ENCODE measurements at places on chromosomes 2 and 18.
A peak's percentile ranks its signal among the peaks of the same experiment; 100 is the strongest.

DNA sequence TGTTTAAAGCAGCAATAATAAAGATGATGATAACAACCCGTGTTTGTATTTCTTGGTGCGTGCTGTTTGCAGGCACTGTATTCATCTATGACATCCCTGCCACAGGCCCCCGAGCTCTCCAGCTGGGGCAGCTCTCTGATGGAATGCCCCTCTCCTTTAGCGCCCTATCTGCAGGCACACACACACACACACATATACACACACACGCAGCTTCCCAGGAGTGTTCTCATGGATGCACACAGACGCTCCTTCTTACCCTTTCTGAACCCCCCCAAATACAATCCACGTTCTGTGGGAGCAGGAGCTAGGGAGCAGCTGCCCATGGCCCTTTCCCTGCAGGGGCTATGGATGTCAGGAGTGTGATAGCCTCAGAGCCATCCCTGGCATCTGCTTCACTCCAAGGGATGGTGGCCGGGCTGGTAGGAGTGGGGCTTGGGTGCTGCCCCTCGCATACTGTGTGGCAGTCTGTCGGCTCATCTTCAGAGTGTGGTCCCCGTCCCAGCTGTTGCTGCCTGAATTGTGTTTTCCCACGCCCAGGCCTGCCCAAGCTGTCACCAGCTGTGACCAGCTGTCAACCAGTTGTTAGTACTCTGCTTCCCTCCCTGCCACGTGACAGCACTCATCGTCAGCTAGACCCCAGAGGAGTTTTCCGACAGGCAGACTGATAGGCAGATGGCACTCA is 50.8 kb upstream of the MYCN start:
- DNase-seq = no peak

- DNase-seq = no peak
Observed at GRCh38 chr18:9380621-9381395, 46.2 kb downstream of the TWSG1 start.

GRCh38 chr18:69725855-69726508 is 221.7 kb downstream of the CD226 start:
- no peak for DNase-seq

GRCh38 chr2:146867477-146867986 is 977.3 kb upstream of the ACVR2A start:
- DNase-seq = no peak

GRCh38 chr2:240913810-240914644 is 7.9 kb downstream of the CROCC2 start:
- peak; percentile 61 for DNase-seq

GRCh38 chr2:200092235-200092634 is 136.9 kb downstream of the MAIP1 start:
- no peak for DNase-seq

DNA sequence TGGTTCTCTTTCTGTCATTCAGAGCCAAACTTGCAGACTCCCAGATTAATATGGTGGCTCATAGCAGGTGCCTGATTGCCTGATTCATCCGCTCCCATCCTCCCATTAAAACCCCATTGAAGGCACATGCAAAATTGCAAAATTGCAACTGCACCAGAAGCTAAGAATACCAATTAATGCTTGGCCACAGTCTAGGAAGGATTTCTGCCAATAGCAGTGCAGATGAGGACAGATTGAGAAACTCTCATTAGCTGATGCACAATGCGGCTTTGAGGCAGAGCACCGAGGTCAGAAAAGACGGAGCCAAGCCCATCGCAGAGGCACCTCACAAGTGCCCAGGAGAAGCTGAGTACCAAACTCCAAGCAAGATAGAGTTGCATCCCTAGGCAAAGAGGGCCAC is 172.8 kb downstream of the ARL4C start:
- no peak for DNase-seq

DNA sequence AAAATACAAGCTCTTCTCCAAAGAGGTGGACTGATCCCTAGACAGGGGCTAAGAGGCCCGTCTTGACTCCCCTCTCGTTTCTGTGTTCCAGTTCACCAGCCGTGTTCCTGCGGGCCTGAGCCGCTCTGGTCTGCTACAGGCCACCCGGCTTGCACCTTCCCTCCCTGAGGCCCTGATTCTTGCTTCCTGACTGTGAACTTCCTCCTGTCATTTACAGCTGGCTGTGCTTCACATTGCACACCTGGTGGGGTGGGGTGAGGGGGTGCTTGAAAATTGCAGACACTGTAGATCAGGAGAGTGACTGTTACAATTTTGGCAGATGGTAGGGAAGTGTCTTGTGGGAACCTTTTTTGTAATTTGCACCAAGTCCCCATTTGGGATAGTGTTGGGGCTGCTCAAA is 64.4 kb downstream of the TSN start:
- no peak for DNase-seq

GRCh38 chr2:225137971-225138370 is 95.7 kb upstream of the DOCK10 start:
- DNase-seq = no peak

- no peak for DNase-seq
Observed at GRCh38 chr2:45586600-45586999, 24.5 kb downstream of the SRBD1 start.

GRCh38 chr2:156083763-156084493 is 248.6 kb downstream of the NR4A2 start:
- no peak for DNase-seq

All from memory B cell (primary cell).